ENCODE measurements at places on chromosomes 16 and 17.

DNA sequence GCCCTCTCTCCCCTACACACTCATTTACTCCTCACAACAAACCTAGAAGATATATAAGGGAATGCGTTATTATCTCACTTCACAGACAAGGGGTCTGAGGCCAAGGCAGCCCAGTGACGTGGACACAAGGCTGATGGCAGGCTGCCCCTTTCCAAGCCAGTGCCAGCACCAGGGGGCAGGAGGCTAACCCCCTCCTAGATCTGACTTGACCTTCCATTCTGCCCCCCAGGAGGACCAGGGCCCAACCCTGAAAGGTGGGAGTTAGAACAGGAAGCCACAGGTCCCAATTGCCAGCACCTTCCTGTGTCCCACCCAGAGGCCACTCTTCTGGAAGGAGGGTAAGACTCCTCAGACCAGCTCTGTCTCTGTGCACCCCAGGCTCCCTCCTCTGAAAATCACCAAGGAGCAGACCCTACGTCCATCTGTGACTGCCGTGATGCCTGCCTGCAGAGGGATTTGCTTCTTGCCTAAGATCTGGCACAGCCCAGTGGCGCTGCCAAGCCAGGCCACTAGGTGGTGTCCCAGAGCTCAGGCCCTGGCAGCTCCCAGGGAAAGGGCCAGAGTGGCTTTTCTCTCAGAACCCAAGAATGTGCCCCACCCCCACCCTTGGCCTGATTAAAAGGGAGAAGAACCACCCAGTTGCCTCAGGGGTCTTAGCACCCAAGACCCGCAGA lies 42.4 kb upstream of the MRPS23 start:
- peak; percentile 97 for DNase-seq

- DNase-seq = no peak
Measured at GRCh38 chr16:24846548-24847357, 990 bp downstream of the SLC5A11 start.

DNA sequence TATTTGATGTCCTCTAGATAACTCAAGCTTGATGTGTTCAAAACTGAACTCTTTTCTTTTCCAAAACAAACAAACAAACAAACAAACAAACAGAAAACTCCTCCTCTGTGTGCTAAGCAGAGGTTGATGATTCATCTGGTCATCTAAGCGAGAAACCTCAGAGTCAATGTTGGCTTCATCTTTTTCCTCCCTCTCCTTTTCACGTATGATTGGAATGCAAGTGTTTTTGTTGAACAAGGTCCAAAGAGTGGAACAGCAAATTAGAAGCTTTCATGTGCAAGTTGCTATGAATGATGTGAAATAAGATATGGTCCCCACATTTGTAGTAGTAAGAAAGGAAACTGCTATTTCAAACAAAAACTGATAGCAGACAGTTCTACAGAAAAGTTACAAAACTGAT lies 52.5 kb downstream of the TBX4 start:
- peak; percentile 45 for DNase-seq

DNA sequence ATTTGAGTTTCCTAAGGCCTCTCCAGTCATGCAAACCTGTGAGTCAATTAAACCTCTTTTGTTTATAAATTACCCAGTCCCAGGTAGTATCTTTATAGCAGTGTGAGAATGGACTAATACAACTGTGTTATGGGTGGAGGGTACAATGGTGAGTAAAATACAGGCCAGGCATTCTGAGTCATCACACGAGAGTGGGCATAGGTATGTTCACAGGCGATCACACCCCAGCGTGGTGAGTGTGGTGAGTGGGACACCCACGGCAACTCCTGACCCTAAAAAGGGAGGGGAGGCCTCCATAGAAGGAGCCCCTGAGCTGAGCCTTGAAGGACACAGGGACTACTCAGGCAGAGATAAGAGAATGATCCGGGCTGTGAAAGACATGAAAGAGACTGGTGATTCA lies 22.6 kb upstream of the MAPT start:
- DNase-seq = no peak

GRCh38 chr17:75270218-75270965 lies 639 bp downstream of the MIF4GD start:
- peak; percentile 84 for DNase-seq

- DNase-seq = no peak
Measured at GRCh38 chr16:12431561-12431960, 372.1 kb downstream of the CPPED1 start.

- DNase-seq = no peak
Measured at GRCh38 chr16:21613361-21613760, 14.0 kb downstream of the METTL9 start.

DNA sequence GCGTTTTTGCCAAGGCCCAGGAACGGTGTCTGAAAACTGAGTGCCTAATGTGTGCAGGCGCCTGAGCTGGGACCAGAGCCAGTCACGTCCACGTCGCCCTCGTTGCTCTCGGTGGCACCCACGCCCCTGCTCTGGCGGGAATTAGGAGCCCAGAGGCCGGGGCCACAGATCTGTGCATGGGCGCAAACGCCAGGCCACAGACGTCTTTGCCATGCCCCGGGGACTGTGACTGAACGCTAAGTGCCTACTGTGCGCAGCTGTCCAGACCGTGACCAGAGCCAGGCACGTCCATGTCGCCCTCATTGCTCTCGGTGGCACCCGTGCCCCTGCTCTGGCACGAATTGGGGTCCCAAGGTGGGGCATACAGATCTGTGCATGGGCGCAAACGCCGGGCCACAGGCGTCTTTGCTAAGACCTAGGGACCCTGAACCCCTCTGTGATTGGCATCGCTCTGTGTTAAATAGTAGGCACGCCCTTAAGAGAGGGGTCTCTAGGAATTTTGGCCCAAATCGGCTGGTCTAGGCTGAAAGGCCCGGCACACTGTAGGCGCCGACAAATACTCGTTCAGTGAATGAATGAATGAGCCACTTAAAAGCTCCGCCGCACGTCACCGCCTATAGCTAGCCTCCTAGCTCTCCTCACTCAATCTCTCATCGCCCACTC lies 827 bp upstream of the UBALD1 start:
- DNase-seq = no peak

DNA sequence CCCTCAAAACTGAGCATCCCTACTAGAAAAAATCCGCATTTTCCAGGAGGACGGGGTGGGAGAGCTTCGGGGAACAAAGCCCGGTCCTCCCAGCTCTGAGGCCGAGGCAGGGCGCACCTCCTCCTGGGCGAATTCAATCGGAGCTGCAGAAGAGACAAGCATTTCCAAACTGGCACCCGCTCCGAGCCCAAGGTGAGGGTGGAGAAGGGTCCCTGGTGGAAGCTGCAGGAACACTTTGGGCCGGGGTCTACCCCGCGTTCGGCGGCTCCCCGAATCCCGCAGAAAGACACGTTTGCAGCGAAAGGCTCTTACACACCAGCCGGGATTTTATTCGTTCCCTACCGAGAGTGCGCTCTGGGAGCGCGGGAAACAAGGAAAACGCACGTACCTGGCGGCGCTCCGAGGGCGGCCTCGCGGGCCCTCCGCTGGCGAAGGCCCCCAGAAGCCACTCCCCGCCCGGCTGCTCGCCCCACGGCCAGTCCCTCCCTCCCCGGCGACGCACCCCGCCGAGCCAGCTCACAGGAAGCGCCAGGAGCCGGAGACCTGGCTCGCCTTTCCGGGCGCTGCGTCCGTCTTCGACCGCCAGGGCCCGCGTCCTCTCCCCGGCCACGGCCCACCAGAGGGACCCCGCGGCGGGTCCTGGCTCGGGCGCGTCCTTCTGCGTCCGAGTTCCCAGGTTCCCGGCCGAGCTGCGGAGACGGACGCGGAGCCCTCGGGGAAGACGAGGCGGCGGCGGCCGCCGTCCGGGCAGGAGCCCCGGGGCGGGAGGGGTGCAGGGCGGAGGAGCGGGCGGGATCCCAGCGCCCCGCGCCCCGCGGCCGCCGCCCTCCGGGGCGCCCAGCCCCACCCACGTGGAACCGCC lies 49.8 kb upstream of the BAHCC1 start:
- peak; percentile 86 for DNase-seq

- peak; percentile 47 for DNase-seq
Measured at GRCh38 chr17:74231928-74232907, 18.8 kb downstream of the TTYH2 start.

GRCh38 chr16:525520-526180 lies 1.9 kb upstream of the CAPN15 start:
- DNase-seq = peak; percentile 54

- DNase-seq = no peak
Measured at GRCh38 chr17:48506246-48506645, 24.6 kb downstream of the HOXB1 start.

- DNase-seq = no peak
Measured at GRCh38 chr16:74219706-74220105, 76.9 kb upstream of the PSMD7 start.

DNA sequence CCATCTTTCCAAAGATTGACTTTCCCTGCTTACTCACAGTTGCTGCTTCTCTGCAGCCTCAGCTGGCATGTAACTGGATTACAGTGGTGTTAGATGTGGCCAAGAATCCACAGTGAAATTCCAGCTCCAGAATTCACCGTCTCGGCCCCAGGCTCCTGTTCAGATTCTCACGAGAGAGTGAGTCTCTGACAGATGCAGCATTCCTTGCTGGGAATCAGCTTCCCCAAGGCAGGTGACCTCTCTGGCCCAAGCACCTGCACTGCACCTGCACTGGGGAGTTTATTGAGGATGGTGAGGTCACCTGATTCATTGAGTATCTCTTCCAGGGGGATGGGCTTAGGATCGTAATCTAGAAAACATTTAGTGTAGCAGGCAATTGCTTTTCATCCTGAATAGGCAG lies 600.5 kb upstream of the RBFOX1 start:
- no peak for DNase-seq

- DNase-seq = no peak
Measured at GRCh38 chr17:10111907-10112452, 86.4 kb downstream of the GAS7 start.

- DNase-seq = no peak
Measured at GRCh38 chr17:73431401-73432205, 119.8 kb upstream of the CDC42EP4 start.

DNA sequence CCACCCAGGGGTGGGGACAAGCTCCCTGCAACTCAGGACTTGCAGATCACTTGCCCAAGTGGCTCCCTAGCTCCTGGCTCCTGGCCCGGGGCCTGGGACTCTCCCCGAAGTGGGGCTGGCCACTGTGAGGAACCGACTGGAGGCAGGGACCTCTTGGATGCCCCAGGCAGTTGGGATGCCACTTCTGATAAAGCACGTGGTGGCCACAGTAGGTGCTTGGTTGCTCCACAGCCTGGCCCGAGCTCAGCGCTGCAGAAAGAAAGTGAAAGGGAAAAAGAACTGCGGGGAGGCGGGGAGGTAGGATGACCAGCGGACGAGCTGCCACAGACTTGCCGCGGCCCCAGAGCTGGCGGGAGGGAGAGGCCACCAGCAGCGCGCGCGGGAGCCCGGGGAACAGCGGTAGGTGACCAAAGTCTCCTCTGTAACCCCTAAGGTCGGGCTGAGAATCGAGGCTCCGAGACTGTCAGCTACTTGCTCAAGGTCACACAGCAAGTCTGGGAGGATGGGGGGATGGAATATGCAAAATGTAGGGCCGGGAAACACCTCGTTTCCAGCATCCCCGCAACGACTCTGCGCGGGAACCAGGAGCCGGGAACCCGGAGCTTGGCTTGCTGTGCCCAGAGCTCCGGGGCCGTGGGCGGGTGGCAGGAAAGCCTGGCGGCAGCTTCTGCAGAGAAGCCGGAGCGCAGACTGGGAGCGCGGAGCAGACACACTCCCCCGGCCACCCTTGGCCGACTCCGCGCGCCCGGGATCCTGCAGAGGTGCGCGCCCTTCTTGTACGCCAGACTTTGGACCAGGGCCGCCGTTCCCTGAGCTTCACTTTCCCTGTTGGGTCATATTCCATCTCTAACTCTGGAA lies 1.9 kb downstream of the CIITA start:
- DNase-seq = peak; percentile 8
